Aorta (tissue), 5 donors: ENCODE measurements at places on chromosomes 4 and X.

DNA sequence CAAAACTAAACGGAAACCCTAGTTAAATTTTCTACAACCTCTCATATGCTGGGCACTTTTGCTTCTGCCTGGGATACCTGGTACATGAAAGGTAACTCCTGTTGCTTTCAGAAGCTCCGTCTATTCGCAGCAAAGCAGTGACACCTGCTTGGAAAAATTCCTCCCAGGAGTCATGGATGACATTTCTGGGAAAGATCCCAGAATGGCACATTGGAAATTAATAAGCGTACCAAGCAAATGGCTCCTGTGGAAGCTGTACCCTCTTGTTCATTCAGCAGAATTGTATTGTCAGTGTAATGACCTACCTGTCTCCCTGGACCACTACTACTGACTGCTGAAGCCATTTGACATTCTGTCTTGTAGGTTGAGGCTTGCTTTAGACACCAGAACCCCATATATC lies 349.7 kb upstream of the NOCT start:
- DNase-seq, result no peak

DNA sequence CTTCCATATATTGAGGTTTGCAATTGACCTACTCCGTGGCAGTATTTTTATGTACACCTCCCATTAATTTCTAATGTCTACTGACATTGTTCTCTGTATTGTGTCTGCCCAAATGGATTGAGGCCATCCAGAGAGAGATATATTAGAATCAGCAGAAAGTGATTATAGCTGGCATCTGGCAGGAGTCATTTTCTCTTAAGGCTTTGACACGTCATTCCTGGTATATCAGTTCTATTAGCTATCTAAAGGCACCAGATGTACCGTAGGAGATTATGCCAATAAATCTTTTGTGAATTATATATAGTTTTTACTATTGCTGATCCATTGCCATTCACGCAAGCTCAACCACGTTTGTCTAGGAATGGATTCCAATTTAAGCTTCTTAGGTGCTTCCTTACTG lies 1026.4 kb upstream of the IGFBP7 start:
- DNase-seq, result no peak

DNA sequence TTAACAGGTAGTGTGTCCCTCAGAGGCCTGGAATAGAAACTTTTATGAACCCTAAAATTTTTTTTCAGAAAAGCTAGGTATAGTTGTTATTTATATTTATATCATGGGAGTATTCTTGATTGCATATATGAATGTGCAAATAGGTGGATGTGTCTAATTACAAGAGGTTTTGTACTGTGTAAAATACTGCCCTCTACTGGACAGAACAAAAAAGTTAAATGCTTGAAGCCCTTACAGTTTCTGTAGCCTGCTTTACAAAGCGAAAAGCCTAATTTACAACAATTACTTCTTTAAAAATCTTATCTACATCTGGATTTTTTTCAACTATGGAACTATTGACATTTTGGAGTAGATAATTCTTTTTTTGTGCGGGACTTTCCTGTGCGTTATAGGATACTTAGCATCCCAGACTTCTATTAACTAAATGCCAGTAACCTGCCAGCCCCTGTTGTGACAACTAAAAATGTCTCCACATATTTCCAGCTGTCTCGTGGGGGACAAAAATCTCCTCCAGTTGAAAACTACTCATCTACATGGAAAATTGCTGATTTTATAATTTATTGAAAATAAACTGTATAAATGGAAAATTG lies 35.1 kb downstream of the ENPEP start:
- DNase-seq, result no peak

GRCh38 chr4:157217708-157218107 lies 2.8 kb upstream of the GRIA2 start:
- DNase-seq, result no peak

DNA sequence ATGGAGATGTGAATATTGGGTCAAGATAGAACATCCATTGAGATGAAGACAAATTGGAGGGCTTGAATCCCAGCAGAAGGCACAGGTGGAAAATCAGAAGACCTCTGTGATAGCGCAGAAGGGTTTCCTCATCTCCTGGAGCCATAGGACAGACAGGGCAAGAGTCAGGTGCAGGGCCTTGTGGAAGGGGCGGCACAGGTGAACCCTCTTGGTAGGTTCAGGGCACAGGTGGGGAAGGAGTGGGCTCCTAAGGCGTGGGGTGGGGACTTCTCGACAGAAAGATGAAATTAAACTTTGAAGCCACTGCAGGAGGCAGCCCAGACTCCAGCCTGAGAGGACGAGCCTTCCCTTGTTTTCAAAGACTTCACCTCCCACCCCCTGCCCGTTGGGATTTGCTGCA lies 9.3 kb upstream of the RGS12 start:
- DNase-seq, result no peak

DNA sequence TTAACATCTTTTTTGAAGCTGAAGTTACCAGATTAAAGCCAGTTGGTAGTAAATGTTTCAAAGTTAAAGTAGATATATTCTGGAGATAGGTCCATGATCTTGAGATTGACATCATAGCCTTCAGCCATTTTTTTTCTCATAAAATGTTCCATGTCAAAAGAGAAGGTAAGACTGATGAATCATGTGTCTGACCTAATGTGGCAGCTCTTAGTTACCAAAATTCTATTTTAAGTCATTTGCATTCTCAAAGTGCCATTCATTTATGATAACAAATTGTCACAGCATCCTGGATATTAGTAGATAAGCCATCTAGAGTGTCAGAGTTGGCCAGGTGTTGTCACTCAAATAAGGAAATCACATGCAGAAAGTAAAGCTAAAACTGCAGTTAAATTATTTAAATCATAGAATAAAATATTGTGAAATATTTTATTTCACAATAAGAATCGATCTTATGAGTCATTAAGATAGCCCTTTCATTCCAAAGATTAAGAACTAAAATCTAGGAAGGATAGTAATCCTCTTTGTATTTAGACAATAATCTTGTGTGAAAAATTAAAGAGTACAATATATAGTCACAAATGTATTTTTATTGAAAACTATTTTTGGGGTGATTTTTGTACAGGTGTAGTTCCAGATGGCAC lies 65.7 kb upstream of the ADAD1 start:
- DNase-seq, result no peak
